ENCODE measurements at places on chromosomes 1 and 21.

DNA sequence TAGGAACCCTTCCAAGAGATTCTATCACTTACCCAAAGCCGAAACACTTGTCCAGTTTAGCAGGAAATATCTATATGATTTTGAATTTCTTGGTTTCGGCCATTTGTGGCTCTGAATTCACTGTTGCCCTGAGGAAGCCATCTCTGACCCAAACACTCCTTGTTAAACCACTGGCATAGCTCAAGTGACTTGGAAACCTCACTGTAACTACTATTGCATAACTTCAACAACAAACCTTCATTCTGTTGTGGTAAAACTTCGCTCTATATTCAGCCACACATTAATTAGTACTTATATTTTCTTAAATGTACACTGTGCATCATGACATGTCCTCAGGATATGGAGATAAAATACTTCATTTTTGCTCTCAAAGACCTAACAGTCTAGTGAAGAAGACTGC is 63.2 kb downstream of the ST6GALNAC3 start:
- DNase-seq = no peak

GRCh38 chr1:55288245-55288644 is 73.1 kb upstream of the USP24 start:
- DNase-seq = no peak

GRCh38 chr1:8421721-8422120 is 103.8 kb downstream of the SLC45A1 start:
- no peak for DNase-seq

DNA sequence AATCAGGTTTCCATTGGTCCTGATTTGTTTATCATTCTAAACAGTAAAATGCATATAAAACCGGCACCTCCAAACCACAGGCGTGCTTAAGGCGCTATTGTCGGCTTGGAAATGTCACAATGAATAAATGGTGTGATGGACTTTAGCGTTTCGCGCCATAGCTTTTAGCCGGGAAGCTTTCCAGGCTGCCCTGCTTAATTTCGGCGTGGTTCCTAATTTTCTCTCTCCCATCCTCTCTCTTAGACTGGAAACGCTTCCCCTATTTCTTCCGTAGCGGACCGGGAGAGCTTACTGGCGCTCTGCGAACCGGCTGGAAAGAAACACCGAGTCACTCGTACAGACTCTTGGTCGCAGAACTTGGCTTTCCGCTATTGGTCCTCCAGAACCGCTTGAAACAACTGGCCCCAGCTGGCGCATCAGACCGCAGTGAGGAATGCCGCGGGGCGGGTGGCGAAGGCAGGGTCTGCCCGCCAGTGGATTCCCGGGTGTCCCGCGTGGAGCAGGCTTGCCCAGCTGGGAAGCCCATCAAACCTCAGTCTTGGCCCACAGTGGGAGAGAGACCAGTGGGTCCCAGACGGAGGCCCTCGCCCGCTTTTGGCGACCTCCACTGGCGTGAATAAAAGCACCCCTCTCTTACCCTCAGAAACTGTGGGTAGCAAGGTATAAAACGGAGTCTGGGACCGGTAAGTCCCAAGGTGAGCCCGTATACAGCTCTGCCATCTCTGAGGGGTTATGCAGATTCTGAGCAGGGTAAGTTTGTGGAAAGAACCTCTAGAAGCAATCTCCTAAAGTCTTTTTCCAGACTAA is 4.0 kb upstream of the LHX8 start:
- DNase-seq = no peak

GRCh38 chr1:1121611-1122077 is 5.8 kb upstream of the C1orf159 start:
- DNase-seq = no peak

GRCh38 chr1:184854496-184855140 is 100.0 kb upstream of the EDEM3 start:
- no peak for DNase-seq

DNA sequence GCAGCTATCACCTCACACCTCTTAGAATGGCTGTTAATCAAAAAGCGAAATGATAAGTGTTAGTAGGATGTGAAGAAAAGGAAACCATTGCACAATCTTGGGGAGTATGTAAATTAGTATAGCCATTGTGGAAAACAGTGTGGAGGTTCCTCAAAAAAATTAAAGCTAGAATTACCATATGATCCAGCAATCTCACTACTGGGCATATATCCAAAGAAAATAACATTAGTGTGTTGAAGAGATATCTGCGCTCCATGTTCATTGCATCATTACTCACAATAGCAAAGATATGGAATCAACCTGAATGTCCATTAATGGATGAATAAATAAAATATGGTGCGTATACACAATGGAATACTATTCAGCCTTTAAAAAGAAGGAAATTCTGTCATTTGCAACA is 68.9 kb downstream of the SNRPE start:
- no peak for DNase-seq

GRCh38 chr1:162157469-162157868 is 88.0 kb downstream of the NOS1AP start:
- DNase-seq = no peak

DNA sequence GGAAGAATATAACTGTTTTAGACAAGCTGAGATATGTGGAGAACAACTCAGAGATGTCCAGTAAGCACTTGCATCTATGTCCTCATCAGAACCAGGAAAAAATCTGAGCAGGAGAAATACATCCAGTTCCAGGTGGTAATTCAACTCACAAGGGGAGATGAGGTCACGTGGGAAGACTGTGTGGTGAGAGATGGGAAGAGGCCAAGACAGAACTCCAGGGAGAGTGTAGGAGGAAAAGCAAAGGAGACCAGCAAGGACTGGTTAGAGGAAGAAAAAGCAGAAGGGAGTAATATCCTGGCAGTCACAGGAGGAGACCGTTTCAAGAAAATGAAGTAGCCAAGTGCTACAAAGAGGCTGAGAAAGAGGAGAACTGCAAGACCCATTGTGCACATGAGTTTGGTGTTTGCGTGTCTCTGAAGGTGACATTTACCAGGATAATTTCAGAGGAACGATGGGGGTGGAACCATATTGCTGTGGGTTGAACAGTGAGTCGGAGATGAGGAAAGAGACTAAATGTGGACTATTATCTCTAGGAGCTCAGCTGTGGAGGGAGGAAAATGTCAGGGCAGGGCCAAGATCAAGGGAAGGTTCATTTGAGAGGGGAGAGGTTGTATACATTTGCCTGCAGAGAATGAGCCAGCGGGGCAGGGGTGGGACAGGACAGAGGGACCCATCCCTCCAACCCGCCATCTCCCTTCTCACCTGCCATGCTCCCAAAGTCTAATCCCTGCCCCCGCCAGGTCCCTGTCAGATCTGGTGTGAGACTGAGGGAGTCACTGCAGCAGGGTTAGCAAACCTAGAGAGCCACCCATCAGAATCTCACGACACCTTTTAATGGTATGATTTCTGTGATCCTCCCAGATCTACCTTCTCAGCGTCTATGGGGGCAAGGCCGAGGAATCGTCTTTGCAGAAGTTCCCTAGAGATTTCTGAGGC is 24.9 kb downstream of the SUSD4 start:
- no peak for DNase-seq

DNA sequence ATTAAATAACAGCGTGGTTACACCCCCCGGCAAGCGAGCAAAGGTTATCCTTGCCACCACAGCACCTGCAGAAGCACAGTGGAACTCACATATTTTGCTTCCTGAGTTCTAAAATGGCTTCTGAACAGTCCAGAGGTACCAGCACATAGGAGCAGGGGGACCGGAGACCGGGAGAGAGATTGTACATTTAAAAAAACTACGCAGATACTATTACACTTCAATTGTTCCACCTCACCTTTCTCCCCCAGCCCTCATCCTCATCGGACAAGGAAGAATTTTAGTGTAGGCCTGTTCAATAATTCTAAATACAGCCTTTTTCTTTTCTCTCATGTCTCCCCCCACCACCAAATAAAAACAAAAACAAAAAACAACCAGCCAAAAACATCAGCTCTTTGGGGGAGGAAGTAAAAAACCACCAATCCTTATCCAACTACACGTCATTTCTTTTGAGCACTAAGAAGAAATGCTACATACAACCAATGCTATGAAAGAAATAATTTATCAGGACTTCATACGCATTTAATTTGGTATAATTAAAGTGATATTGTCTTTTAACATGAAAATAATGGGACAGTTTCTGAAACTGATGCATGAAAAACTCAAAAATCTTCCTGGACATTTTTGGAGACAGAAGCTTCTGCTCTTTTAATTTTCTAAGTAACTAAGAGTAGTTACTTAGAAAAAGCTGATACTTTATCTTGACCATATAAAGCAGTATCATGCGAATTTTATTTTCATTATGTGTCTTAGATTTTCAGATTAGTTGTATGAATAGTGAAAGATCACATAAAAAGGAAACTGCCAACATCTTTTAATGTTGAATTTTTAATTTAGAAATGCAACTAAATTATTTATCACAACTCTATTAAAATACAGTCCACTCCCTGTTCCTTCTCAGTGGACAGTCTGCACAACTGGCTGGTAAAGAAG is 9.1 kb downstream of the CDKN2C start:
- DNase-seq = no peak

GRCh38 chr1:233605205-233605604 is 8.7 kb upstream of the KCNK1 start:
- no peak for DNase-seq

DNA sequence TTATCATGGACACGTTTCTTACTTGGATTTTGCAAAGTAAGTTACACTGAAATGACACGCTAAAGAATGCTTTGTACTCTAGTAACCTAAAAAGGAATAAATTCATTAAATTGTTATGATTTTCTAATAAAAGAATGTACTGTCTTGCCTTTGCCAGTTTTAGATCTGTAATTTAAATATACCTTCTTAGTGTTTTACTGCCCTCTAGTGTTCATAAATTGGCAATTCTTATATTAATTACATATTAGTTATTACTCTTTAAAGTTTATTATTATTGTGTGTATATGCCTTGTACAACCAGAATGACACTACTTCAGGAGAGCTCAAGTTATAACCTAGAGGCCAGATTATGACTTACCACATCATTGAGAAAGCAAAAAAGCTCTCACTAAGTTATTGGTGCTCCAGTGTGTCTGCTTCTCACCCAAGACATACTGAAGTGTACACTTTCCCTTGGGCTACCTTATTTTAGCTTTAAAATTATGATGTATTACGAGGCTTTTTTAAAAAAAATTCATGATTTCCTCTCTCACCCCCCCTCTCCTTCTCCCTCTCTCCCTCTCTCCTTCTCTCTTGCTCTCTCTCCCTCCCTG is 169.9 kb downstream of the HS2ST1 start:
- DNase-seq = no peak

DNA sequence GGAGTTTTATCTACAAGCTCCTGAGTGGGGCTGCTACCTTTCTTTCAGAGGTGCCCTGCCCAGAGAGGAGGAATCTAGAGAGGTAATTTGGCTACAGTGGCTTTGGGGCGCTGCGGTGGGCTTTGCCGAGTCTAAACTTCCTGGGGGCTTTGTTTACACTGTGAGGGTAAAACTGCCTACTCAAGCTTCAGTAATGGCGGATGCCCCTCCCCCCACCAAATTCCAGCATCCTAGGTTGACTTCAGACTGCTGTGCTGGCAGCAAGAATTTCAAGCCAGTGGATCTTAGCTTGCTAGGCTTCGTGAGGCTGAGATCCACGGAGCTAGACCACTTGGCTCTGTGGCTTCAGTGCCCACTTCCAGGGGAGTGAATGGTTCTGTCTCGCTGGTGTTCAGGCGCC is 43.9 kb downstream of the SWT1 start:
- DNase-seq = no peak

GRCh38 chr1:2979191-2980072 is 41.8 kb upstream of the ACTRT2 start:
- DNase-seq = no peak

Measured in stimulated activated CD8-positive, alpha-beta memory T cell treated with anti-CD3 and anti-CD28 coated beads, Interleukin-7, amount 100 ng/mL, for 1 hour (primary cell).